Caudate nucleus (tissue), 63 donors: ENCODE measurements at places on chromosomes 16 and 17.

- DNase-seq: no peak
These were observed 27.2 kb downstream of the CLEC16A start for GRCh38 chr16:10971560-10971961.

DNA sequence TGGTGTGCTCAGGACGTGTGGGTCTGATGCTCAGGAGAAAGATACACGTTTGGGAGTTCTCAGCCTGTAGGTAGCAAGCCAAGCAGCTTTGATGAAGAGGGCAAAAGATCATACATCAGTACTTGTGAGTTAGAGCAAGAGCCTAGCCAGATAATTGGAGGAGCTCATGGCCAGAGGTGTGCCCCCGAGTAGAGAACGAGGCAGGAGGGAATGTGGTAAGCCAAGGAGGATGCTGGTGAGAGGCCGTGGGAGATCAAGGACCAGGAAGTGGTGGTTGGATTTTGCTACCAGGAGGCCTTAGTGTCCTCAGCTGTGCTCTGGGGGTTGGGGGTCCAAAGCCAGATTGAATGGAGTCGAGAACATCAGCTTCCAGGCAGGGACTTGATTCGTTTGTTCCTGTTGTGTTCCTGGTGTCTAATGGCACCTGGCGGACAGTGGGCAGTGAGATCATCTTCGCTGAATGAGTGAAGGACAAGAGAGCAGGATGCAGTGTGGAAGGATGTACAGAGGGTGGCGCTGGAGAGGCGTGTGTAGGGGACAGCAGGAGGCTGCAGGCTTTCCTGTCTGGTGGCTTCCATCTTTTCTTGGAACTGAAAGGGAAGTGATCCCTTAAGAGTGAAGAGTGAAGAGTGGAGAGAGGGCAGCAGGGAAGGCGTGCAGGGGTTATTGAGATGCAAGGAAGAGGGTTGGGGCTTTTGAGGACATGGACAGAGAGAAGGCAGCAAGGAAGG, 11.6 kb downstream of the FBXL19 start:
- DNase-seq: peak; percentile 26

- DNase-seq: no peak
These were observed at the start of gene ADAD2 for GRCh38 chr16:84190731-84191388. Gene ADAD2, plus strand, starts transcription at chr16:84191157. Its CDS starts 74 bp downstream, at chr16:84191231.

GRCh38 chr16:57054338-57054737, 38.0 kb upstream of the CPNE2 start:
- DNase-seq: no peak

DNA sequence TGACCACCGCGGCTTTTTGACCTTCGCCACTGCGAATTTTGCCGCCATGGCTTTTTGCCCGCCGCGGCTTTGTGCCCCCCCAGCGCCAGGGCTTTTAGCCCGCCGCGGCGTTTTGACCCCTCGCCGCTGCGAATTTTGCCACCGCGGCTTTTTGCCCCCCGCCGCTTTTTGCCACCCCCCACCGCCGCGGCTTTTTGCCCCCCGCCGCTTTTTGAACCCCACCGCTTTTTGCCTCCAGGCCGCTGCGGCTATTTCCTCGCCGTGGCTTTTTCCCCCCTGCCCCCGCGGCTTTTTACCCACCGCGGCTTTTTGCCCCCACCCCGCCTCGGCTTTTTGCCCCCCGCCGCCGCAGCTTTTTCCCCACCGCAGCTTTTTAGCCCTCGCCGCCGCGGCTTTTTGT, 134.8 kb upstream of the TP53TG3C start:
- DNase-seq: no peak

GRCh38 chr17:45146890-45147580, 1.2 kb upstream of the HEXIM1 start:
- no peak for DNase-seq

DNA sequence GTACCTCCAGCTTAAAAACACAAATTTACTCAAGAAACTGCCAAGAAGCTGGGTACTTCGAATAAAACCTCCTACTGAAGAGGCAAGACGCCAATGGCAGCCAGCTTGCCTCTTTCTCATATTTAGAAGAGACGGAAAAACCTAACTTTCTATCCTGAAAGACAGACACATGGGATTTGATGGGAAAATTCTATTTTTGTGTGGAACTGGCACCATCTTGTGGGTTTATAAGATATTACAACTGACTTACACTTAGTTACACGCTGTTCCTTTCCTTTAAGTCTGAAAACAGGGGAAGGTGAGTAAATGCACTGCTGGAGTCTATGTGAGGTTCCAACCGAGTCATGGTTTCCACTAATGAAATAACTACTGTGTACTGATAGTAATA, 10.3 kb downstream of the ZNF18 start:
- DNase-seq: no peak

DNA sequence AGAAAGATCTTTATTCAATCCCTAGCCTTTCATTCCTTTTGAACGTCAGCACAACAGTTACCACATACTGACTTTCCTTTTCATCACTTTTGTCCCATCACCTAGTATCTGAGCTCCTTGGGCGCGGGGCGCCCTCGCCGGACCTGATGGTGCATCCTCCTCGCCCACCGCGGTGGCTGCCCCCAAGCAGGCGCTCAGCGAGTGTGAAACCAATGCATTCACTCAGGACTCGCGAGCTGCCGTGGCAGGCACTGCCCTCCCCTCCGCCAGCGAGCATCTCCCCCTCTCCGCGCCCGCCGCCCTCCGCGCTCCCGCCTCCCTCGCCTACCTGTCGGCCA, 756 bp downstream of the KLHL11 start:
- no peak for DNase-seq

GRCh38 chr17:50155115-50155819, 4.8 kb upstream of the PPP1R9B start:
- DNase-seq: no peak

DNA sequence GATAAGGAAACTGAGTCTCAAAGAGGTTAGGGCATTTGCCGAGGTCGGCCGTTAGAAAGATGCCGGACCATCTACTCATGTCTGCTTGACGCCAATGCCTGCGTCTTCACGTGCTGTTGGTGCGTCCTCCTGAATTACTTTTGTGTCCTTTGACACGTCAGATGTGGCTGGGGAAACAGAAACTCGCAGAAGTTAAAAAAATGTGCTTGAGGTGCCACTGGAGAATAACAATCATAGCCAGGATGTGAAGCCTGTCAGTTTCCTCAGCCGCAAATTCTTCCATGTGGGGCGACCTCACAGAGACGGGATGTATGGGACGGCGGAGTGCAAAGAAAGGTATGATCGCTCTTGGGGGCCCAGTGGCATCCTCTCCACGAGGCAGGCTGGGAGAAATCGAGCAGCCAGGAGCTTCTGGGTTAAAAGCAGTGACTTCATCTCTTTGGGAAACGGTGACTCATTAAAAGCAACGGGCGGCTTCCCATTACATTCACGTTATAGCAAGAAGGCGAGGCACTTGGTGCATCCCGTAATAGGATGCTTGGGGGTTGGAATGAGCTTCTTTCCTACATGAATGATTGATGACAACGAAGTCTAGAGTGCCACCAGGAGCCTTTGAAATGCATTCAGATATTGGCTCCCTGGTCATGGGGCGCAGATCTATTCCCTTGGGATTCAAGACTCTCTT, 67.8 kb downstream of the BMERB1 start:
- DNase-seq: no peak

GRCh38 chr17:18203308-18203707, 19.7 kb downstream of the ALKBH5 start:
- no peak for DNase-seq
